Urothelium cell line (cell line): ENCODE measurements at places on chromosomes 5 and 9.

GRCh38 chr5:10637944-10638343 is 74.1 kb downstream of the ANKRD33B start:
- DNase-seq, result no peak

GRCh38 chr9:79007701-79008483 is 563.9 kb upstream of the TLE4 start:
- no peak for DNase-seq

- DNase-seq, result no peak
Observed at GRCh38 chr9:90002397-90003271, 397.8 kb downstream of the GADD45G start.

DNA sequence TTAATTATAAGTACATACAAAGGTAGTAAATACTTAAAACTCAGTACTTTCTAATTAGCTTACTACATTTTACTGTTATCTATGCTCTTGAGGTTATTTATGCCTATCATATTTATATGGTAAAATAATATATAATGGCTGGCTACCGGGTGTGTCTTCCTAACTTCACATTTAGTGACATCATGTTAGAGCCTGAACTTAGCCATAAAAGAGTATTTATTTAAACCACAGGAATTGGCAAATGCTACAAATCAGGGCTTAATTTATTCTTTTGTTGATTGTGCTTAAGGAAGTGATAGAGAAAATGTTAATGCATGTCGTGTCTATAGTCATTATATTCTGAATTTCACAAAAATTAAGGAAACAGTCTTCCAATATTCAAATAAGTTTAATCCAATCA is 73.1 kb downstream of the NDUFAF2 start:
- DNase-seq, result no peak

- DNase-seq, result no peak
Observed at GRCh38 chr9:35105571-35106342, 2.8 kb upstream of the STOML2 start.

GRCh38 chr5:26569241-26569928 is 469.0 kb downstream of the CDH9 start:
- DNase-seq, result no peak

GRCh38 chr9:26684029-26684428 is 208.6 kb downstream of the CAAP1 start:
- no peak for DNase-seq

DNA sequence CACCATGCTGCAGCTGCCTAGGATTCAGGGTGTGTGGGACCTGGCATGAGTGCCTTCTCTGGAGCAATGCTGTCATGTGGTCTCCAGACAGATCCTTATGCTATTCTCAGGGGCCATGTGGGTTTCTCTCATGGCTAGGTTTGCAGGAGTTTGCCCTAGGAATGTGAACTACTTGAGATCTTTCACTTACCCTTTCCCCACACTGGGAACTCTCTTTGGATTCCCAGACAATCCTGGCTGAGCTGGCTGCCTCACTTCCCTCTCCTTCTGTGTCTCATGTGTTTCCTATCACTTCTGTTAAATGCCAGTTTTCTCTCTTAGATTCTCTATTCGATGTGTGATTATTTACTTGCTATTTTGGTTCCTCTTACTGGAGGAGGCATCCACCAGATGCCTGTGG is 270.2 kb upstream of the RASA1 start:
- DNase-seq, result no peak

DNA sequence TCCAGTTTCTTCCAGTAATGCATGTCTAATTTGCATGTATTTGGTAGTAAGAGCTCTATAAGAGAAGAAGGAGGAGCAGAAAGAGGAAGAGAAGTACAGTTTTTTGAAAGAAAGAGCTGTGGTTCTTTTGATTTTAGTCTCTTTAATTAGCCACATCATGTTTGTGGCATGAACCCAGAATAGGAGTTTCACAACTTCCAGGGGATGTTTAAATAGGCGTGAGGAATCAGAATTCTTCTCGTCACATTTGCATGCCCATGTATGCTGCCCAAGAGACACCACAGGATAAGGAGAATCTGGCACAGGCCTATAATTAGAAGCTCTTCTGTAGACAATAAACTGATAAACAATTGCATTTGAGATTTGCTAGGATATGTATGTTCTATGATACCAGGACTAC is 78.7 kb downstream of the GAS1 start:
- DNase-seq, result no peak

DNA sequence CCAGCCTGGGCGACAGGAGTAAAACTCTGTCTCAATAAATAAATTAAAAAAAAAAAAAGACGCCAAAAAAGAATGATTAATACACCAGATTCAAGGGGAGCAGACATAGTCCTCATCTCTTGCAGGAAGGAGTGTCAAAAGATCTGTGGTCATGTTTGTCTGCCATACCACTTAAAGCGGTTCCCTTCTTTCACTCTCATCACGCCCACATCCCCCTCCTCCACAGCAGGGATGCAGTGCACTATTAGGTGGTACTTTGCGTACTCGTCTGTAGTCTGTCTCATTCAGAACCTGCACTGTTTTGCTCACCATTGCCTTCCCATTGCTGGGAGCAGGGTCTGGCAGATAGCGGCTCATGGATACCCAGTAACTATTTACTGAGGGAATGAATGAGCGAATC is 11.2 kb downstream of the CDHR2 start:
- no peak for DNase-seq

- no peak for DNase-seq
Observed at GRCh38 chr5:86232246-86232645, 385.5 kb upstream of the COX7C start.

DNA sequence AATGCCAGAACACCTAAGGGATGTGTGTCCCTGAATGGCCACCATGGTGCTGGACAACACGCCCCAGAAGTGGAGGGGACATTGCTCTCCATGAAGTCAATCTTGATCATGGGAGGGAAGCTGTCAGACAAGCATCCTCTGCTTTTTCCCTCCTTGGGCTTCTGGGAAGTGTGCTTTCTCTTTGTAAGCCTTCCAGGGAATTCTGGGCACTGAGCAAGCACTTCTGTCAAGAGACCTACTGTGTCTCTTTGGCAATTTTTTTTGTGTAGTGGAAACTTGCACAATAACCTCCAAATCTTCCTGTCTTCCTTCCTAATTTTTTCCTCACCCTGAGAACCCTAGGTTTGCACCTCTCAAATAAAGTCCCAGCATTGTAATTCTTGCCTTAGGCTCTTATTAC is 132.0 kb downstream of the SEC61B start:
- no peak for DNase-seq
